ENCODE measurements at places on chromosomes 2 and 18. TPM values are rescaled to one million over a fixed set of nuclear protein-coding genes. Genes with fewer than 3 reads are reported as not detected.

- no peaks in the 10 kb centered on the region for H3K4me1 ChIP-seq
- no peak overlapping the region for H3K4me3 ChIP-seq
- DNase-seq = no peak
- H3K36me3 ChIP-seq = no peaks in the 10 kb centered on the region
Observed at GRCh38 chr18:32724071-32724749, 48.6 kb downstream of the KLHL14 start.

- H3K27ac ChIP-seq = no peak overlapping the region
- H3K4me3 ChIP-seq = no peak overlapping the region
- H3K4me1 ChIP-seq = no peaks in the 10 kb centered on the region
- no peak for DNase-seq
- H3K27me3 ChIP-seq = no peaks in the 10 kb centered on the region
Observed at GRCh38 chr2:211354481-211354880, 798.1 kb downstream of the CPS1 start.

DNA sequence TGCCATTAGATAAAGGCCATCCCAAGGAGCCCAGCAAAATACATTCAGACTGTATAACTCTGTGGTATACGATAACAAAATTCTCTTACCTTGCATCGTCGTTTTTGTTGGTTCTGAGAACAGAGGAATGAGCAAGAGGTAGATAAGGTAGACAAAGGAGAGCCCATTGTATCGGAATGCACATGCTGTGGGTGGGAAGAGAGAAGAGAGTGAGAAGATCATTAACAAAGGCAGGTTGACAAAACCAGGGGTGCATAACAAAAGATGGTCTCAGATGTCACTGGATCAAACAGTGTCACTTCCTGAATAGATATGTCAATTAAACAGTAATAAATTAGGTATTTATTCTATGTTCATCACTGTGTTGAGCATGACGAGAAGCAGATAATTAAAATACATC lies 83.3 kb downstream of the PIEZO2 start:
- H3K27me3 ChIP-seq = no peaks in the 10 kb centered on the region
- H3K27ac ChIP-seq = no peak overlapping the region
- no peaks in the 10 kb centered on the region for H3K4me1 ChIP-seq

Gene CYRIA
- 1.8 TPM for total RNA-seq

- peak; percentile 89 for DNase-seq
- no peaks in the 10 kb centered on the region for H3K36me3 ChIP-seq
- peaks cover 31% of the 10 kb centered on the region for H3K27me3 ChIP-seq
- peak overlapping the region; percentile 82 for H3K27ac ChIP-seq
- peaks cover 21% of the 10 kb centered on the region for H3K4me1 ChIP-seq
Observed at GRCh38 chr2:65430603-65431420, 1.6 kb downstream of the SPRED2 start.

GRCh38 chr18:2997846-2998564 lies 14.9 kb downstream of the LPIN2 start:
- peaks cover 51% of the 10 kb centered on the region for H3K36me3 ChIP-seq
- DNase-seq = peak; percentile 69
- peak overlapping the region; percentile 76 for H3K4me3 ChIP-seq
- no peaks in the 10 kb centered on the region for H3K27me3 ChIP-seq
- H3K4me1 ChIP-seq = peaks cover 75% of the 10 kb centered on the region

DNA sequence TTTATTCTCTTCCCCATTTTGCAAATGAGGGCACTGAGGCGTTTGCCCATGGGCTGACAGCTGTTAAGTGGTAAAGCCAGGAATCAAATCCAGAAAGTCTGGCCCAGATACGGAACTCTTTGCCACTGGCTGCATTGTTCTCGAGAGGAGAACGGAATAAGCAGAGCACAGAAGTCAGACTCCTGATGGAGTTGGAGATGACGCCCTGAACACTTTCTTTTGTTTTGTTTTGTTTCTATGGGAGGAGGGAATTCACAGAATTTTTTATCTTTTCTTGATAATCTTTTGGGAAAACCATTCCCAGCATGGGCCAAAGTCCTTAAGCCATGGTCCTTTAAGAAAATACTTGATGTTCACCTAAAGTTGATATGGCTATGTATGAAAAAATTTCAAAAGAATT lies 322.2 kb downstream of the RDH14 start:
- no peak for DNase-seq
- no peaks in the 10 kb centered on the region for H3K4me1 ChIP-seq
- no peak overlapping the region for H3K4me3 ChIP-seq
- no peak overlapping the region for H3K27ac ChIP-seq
- no peaks in the 10 kb centered on the region for H3K27me3 ChIP-seq

Gene ELMOD3
- total RNA-seq = 16.7 TPM

Gene TET3
- 22.0 TPM for total RNA-seq

GRCh38 chr2:101736861-101737291 lies 39.4 kb downstream of the MAP4K4 start:
- no peak for DNase-seq
- H3K27me3 ChIP-seq = no peaks in the 10 kb centered on the region
- peaks cover 63% of the 10 kb centered on the region for H3K4me1 ChIP-seq
- H3K4me3 ChIP-seq = no peak overlapping the region
- H3K27ac ChIP-seq = peak overlapping the region; percentile 65
- peaks cover 3% of the 10 kb centered on the region for H3K36me3 ChIP-seq

- peaks cover 18% of the 10 kb centered on the region for H3K27me3 ChIP-seq
- H3K27ac ChIP-seq = no peak overlapping the region
- H3K4me1 ChIP-seq = no peaks in the 10 kb centered on the region
Observed at GRCh38 chr2:176763130-176763529, 449.5 kb upstream of the HNRNPA3 start.

Gene ORMDL1
- total RNA-seq = 74.5 TPM

Gene GAL3ST2
- 1.2 TPM for total RNA-seq

DNA sequence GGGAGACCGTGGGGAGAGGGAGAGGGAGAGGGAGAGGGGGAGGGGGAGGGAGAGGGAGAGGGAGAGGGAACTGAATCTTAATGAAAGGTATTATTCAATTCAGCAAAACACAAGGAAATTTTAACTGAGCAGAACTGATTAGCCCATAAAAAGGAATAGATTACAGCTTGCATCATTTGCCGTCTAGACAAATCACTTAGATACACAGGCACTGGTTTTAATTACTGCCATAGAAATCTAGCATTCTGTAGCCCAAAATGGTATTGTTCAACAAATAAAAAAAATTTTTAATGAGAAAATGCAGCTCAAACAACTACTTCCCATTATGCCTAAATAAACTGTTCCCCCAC lies 7.9 kb upstream of the KCNF1 start:
- H3K27me3 ChIP-seq = peaks cover 7% of the 10 kb centered on the region
- no peaks in the 10 kb centered on the region for H3K36me3 ChIP-seq
- H3K27ac ChIP-seq = no peak overlapping the region
- DNase-seq = no peak
- H3K4me1 ChIP-seq = no peaks in the 10 kb centered on the region

Gene ZNF638
- total RNA-seq = 90.2 TPM

GRCh38 chr2:25279091-25279651 lies 62.6 kb downstream of the DNMT3A start:
- peak overlapping the region; percentile 78 for H3K27ac ChIP-seq
- H3K4me3 ChIP-seq = peak overlapping the region; percentile 63
- peak; percentile 66 for DNase-seq
- no peaks in the 10 kb centered on the region for H3K27me3 ChIP-seq
- peaks cover 49% of the 10 kb centered on the region for H3K36me3 ChIP-seq

DNA sequence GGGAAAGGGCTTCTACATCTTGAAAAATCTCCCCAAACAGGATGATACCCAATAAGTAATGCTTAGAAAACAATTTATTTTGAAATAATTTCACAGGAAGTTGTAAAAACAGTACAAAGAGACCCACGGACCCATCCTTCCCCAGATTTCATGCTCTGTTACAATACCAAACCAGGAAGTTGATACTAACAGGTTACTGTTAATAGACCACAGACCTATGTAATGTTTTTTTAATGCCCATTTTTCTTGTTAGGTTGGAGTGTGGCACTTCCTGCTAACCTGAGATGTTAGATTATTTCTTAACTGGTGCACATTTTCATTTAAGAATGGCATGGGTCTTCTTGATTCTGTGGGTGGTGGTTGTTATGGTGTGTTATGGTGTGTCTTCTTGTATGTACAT lies 21.4 kb upstream of the MGAT5 start:
- H3K27ac ChIP-seq = peak overlapping the region; percentile 84
- peak overlapping the region; percentile 67 for H3K4me3 ChIP-seq
- DNase-seq = no peak
- no peaks in the 10 kb centered on the region for H3K27me3 ChIP-seq
- peaks cover 61% of the 10 kb centered on the region for H3K4me1 ChIP-seq

Gene ALPP
- not detected for total RNA-seq

Gene TUBA4B
- total RNA-seq = not detected

GRCh38 chr2:101962309-101962708 lies 29.5 kb upstream of the IL1R2 start:
- H3K4me3 ChIP-seq = no peak overlapping the region
- no peaks in the 10 kb centered on the region for H3K27me3 ChIP-seq
- no peaks in the 10 kb centered on the region for H3K4me1 ChIP-seq
- no peak for DNase-seq
- no peak overlapping the region for H3K27ac ChIP-seq
- H3K36me3 ChIP-seq = no peaks in the 10 kb centered on the region

GRCh38 chr2:218434456-218434855 lies 15.5 kb downstream of the VIL1 start:
- DNase-seq = no peak
- no peaks in the 10 kb centered on the region for H3K36me3 ChIP-seq
- no peaks in the 10 kb centered on the region for H3K4me1 ChIP-seq
- no peak overlapping the region for H3K4me3 ChIP-seq
- no peak overlapping the region for H3K27ac ChIP-seq

Gene LIMS2
- 7.2 TPM for total RNA-seq

GRCh38 chr2:202204855-202205254 lies 33.5 kb downstream of the SUMO1 start:
- H3K4me3 ChIP-seq = no peak overlapping the region
- H3K27me3 ChIP-seq = no peaks in the 10 kb centered on the region
- no peak overlapping the region for H3K27ac ChIP-seq
- no peaks in the 10 kb centered on the region for H3K4me1 ChIP-seq
- H3K36me3 ChIP-seq = peaks cover 13% of the 10 kb centered on the region

DNA sequence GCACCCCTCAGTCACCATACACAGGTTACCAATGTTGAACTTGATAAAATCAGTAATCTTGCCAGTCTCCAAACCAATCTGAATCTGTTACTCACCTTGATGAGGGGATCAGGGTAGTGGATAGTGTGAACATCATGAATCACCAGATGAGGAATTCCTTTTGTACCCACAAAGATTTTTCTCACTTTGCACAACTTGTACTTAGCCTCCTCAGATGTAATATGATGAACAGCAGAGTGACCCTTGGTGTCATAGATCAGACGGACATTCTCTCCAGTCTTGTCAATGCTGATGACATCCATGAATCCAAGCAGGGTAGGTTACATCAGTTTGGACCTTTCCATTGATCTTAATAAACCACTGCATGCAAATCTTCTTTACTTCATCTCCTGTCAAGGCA lies 54.7 kb downstream of the MDH1 start:
- no peak overlapping the region for H3K4me3 ChIP-seq
- H3K27me3 ChIP-seq = peaks cover 19% of the 10 kb centered on the region
- no peaks in the 10 kb centered on the region for H3K36me3 ChIP-seq
- DNase-seq = no peak
- H3K27ac ChIP-seq = no peak overlapping the region
- no peaks in the 10 kb centered on the region for H3K4me1 ChIP-seq

DNA sequence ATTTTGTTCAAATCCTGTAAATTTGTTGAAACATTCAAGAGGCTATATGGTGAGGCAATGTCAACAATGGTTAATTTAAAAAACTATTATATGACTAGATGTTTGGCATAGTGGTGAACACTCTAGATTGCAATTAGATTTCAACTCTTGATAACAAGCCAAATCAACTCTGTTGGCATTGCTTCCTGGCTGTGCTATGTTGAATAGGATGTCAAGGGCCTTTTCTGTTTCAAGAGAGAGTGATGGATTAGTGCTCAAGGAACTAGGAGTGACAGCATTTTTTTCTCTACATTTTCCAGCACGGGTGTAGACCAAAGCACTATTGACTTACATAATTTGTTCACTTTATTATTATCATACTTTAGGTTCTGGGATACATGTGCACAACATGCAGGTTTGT lies 172.4 kb upstream of the KCNH7 start:
- H3K27ac ChIP-seq = no peak overlapping the region
- H3K36me3 ChIP-seq = no peaks in the 10 kb centered on the region
- no peak overlapping the region for H3K4me3 ChIP-seq

DNA sequence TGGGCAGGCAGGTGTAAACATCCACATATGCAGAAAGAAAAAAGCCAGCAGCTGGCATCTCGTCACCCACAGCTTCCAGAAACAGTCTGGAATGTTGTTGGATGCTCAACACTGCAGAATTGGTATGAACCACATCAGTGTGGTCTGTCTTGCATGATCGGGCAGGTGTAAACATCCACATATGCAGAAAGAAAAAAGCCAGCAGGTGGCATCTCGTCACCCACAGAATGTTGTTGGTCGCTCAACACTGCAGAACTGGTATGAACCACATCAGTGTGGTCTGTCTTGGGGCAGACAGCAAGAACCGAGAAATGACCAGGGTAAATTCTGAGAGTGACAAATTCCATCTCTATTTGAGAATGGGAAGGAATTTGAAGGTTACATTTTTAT lies 39.6 kb downstream of the DOCK10 start:
- no peak overlapping the region for H3K4me3 ChIP-seq
- DNase-seq = peak; percentile 68
- peaks cover 68% of the 10 kb centered on the region for H3K4me1 ChIP-seq
- no peaks in the 10 kb centered on the region for H3K27me3 ChIP-seq
- peaks cover 35% of the 10 kb centered on the region for H3K36me3 ChIP-seq
- H3K27ac ChIP-seq = peak overlapping the region; percentile 73

All from activated CD4-positive, alpha-beta T cell treated with anti-CD3 and anti-CD28 coated beads, Interleukin-2, amount 10 ng/mL, durations not matched to agents 24 days and 14 days (primary cell).